ENCODE measurements at places on chromosomes 11 and 22. TPM values are rescaled to one million over a fixed set of nuclear protein-coding genes. Genes with fewer than 3 reads are reported as not detected.

The BAIAP2L2 gene
- 6.5 TPM for total RNA-seq

GRCh38 chr11:43376065-43376464, 17.3 kb downstream of the TTC17 start:
- DNase-seq = no peak

The ZBTB16 gene
- total RNA-seq = 0.17 TPM

- DNase-seq = no peak
Measured at GRCh38 chr22:33270596-33270995, 212.4 kb upstream of the SYN3 start.

The XNDC1N gene
- total RNA-seq = 3.6 TPM

- no peak for DNase-seq
Measured at GRCh38 chr11:125071846-125072217, 8.7 kb downstream of the SLC37A2 start.

- DNase-seq = no peak
Measured at GRCh38 chr22:43404673-43405385, 7.0 kb upstream of the MPPED1 start.

All from epithelial cell of proximal tubule (primary cell).